ENCODE measurements at places on chromosomes 11 and 22. TPM values are rescaled to one million over a fixed set of nuclear protein-coding genes. Genes with fewer than 3 reads are reported as not detected.
A peak's percentile ranks its signal among the peaks of the same experiment; 100 is the strongest.

- no peaks in the 10 kb centered on the region for H3K27me3 ChIP-seq
- no peak for DNase-seq
- no peak overlapping the region for H3K27ac ChIP-seq
- H3K4me1 ChIP-seq: no peaks in the 10 kb centered on the region
- no peaks in the 10 kb centered on the region for H3K36me3 ChIP-seq
Measured at GRCh38 chr11:102800767-102801166, 2.8 kb upstream of the MMP1 start.

- H3K4me3 ChIP-seq: no peak overlapping the region
- no peaks in the 10 kb centered on the region for H3K4me1 ChIP-seq
- no peak overlapping the region for H3K27ac ChIP-seq
- no peaks in the 10 kb centered on the region for H3K36me3 ChIP-seq
- H3K27me3 ChIP-seq: no peaks in the 10 kb centered on the region
- DNase-seq: no peak
Measured at GRCh38 chr22:28373831-28374230, 305.8 kb downstream of the TTC28 start.

The APOA4 gene
- not detected for total RNA-seq

The CTSD gene
- 887 TPM for total RNA-seq

DNA sequence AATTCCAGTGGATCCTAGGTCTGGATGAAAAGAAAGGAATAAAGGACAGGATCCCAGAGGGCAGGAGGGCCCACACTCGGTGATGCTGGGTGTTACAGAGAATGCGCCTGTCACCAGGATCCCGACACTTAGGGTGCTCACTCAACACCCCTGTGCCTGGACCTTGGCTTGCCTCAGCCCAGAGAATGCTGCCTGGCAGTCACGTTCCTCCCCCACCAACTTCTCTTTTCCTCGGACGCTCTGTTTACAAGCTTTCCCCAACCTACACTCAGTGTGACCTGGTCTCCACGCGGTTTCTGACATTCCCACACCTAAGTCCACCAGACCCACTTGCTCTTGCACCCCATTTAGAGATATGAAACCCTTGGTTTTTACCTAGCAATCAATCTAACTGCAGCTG, 38.0 kb upstream of the ETS1 start:
- H3K36me3 ChIP-seq: no peaks in the 10 kb centered on the region
- no peak for DNase-seq
- no peak overlapping the region for H3K27ac ChIP-seq
- no peaks in the 10 kb centered on the region for H3K4me1 ChIP-seq
- no peak overlapping the region for H3K4me3 ChIP-seq

GRCh38 chr11:120420572-120420971, 84.4 kb downstream of the ARHGEF12 start:
- H3K27me3 ChIP-seq: no peaks in the 10 kb centered on the region
- no peak overlapping the region for H3K27ac ChIP-seq
- H3K36me3 ChIP-seq: no peaks in the 10 kb centered on the region
- DNase-seq: no peak
- no peaks in the 10 kb centered on the region for H3K4me1 ChIP-seq

DNA sequence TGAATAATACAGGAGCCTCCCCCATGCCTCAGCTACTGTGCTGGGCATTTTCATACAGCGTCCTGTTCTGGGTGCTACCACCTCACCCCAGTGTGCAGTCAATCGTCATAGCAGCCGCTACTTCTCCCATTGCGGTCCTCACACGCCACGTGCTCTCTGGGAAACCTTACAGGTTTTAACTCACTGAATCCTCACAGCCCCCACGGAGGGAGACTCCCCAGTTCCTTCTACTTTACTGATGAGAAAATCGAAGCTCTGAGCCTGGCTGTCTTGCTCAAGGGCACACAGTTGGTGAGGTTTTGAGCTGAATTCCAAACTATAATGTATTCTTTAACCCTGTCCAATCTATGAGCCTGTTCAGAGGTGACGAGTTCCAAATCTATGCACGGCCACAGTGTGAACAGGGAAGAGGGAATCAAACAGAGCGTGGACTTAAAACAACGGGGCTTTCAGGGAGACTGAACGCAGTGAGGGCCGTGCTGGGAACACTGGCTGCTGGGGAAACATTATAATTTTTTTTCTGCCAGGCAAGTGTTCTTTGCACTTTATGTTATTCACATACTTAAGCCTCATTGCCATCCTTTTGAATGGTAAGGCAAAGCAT, 421.5 kb downstream of the BRD1 start:
- H3K4me1 ChIP-seq: no peaks in the 10 kb centered on the region
- no peak for DNase-seq
- no peaks in the 10 kb centered on the region for H3K36me3 ChIP-seq
- no peak overlapping the region for H3K4me3 ChIP-seq
- no peak overlapping the region for H3K27ac ChIP-seq

DNA sequence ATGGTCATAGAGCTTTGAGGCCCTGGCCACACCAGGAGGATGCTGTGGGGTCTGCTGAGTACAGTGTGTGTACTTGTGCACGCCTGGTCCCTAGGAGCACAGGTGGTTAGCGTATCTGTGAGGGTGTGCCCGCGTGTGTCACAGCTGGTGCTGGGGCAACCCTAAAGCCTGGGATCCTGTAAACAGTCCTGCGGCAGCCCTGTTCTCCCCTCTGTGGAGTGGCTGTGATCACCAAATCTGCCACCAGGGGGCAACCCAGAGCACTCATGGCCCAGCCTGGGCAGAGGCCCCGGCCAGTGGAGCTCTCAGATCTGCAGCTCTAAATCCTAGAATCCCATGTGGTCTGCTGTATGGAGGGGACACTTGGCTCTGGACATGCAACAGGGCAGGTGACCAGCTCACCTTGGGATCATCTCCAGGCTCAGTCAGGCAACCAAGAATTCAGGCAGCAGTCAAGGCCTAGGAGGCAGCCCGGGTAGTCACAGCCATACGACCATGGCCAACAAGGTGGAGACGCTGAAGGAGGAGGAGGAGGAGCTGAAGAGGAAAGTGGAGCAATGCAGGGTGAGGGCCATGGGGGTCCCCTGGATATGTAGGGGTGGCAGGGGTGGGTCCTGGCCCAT, 3.9 kb downstream of the SH3BP1 start:
- peaks cover 17% of the 10 kb centered on the region for H3K4me1 ChIP-seq
- DNase-seq: peak; percentile 93
- H3K36me3 ChIP-seq: peaks cover 12% of the 10 kb centered on the region
- peak overlapping the region; percentile 79 for H3K27ac ChIP-seq
- H3K4me3 ChIP-seq: no peak overlapping the region
- no peaks in the 10 kb centered on the region for H3K27me3 ChIP-seq

DNA sequence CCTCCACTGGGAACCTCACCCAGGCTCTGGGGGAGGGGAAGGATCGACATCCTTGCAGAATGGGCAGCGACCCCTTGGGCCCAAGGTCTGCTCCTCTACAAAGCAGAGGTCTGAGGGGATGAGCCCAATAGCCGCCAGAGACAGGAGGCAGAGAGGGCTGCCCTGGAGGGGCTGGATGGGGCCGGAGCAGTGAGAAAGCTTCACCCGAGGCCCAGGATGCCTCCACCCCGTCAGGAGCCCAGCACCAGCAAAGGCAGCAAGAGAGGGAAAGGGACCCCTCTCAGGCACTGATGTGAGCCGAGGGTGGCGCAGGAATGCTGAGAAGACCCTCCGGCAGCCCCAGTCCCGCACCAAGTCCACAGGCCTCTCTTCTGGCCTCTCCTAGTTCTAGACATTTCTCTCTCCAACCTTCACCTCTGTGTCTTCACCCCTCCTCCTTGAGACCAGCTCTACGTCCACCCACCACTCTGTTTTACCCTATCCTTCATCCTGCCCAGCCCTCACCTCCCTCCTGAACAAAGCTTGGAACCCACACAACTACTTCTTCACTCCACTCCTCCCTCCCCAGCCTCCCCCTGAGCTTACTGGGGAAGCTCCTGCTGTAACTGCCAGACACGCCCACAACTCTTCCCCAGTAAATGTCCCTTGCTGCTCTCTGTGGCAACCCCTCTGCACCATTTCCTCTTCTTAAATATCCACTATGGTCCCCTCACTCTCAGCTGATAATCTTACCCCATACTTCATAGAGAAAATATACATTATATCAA, 131.9 kb downstream of the MPPED1 start:
- no peak overlapping the region for H3K27ac ChIP-seq
- H3K4me3 ChIP-seq: no peak overlapping the region
- H3K4me1 ChIP-seq: no peaks in the 10 kb centered on the region
- no peaks in the 10 kb centered on the region for H3K27me3 ChIP-seq

GRCh38 chr11:130547761-130548490, 99.5 kb downstream of the ADAMTS15 start:
- no peak overlapping the region for H3K4me3 ChIP-seq
- no peaks in the 10 kb centered on the region for H3K27me3 ChIP-seq
- no peak overlapping the region for H3K27ac ChIP-seq
- DNase-seq: no peak
- no peaks in the 10 kb centered on the region for H3K4me1 ChIP-seq
- no peaks in the 10 kb centered on the region for H3K36me3 ChIP-seq

The PPP2R5B gene
- 36.1 TPM for total RNA-seq

DNA sequence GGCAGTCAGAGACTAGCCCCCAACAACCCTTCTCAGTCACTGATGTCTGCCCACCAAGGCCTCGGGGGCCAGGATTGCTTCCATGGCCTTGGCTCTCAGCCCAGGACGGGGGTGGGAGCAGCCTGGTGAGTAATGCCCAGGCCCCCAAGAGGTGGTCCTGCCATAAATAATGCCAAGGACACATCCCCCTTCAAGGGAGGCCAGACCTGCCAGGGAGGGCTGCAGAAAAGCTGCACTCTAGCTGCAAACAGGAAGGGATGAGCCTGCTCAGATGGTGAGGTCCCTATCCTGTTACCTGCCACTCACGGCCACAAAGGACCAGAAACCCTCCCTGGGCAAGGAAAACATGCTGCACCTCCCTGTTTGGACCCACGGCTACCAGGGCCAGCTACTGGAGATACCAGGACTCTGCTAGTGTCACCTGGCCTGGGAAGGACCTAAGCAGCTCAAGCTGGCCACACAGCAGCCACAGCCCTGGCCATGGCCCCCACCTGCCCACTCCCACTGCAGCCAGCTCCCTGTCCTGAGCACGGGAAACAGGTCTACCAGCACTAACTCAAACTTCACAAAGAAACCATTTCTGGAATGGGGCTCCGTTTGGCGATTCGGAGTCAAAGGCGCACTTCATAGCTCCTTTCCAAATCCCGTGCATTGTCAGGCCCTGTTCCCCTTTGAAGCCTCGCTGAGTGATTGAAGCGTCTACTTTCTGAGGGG, 12.1 kb downstream of the GNB1L start:
- H3K27ac ChIP-seq: no peak overlapping the region
- DNase-seq: no peak
- no peaks in the 10 kb centered on the region for H3K4me1 ChIP-seq
- H3K36me3 ChIP-seq: no peaks in the 10 kb centered on the region

GRCh38 chr11:14898906-14899305, 6.9 kb upstream of the CYP2R1 start:
- H3K27ac ChIP-seq: no peak overlapping the region
- no peak for DNase-seq
- no peaks in the 10 kb centered on the region for H3K36me3 ChIP-seq

The ZNF280B gene
- total RNA-seq: 0.96 TPM

DNA sequence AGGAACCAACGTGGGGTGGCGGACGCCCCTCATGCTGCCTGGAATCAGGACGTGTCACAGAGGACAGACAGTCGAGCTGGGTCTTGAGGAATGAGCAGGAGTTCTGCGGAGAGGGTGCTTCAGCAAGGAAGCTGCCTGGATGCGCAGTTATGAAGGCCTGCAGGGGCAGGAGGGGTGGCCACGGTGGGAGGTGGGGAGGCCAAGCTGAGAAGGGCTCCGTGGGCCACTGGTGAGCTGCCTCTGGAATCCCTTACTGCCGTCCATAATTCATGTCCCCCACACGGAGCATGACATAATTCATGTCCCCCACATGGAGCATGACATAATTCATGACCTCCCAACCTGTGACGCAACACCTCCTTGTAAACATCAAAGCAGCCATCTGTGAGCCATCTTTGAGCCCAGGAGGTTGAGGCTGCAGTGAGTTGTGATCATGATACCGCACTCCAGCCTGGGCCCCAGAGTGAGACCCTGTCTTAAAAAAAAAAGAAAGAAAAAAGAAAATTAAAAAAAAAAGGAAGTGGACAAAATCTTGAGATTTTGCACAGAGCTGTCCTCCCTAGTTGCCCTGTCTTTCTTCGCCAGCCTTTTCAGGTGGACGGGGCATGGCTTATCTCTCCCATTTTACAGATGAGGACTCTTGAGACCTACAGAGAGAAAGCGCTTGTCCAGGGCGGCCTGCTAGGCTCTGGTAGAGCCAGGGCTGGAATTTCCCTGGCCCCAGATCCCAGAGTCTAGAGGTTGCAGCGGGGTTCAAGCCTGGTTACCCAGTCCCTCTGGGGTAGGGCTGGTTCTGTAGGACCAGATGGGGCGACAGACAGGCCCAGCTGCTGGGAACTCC, 24.3 kb upstream of the PICK1 start:
- no peak for DNase-seq
- H3K36me3 ChIP-seq: no peaks in the 10 kb centered on the region
- H3K4me3 ChIP-seq: no peak overlapping the region
- H3K27ac ChIP-seq: no peak overlapping the region

DNA sequence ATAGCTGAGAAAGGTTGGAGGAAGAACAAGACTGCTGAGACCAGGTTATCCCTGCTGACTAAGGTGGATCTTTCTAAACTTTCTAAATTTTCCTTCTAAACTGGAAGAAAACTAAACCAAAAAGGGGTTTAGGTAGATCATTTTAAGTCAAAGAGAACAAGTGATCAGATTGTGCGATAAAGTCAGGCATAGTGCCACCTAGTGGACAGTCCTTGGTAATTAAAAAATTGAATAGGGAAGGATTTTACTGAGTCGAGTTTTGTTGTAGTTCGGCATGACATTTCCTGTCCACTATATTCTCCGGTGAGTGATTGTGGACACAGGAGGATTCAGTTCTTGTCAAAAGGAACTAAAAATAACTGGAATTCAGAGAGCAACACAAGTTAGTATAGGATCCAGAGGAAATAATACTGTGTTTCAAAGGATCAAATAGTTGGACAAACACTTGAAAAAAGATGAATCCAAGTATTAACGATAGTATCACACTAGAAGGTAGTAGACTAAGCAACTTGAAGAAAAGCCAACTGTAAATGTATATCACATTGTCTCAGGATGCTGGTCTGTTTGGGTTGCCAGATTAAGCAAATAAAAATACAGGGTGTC, 1236.4 kb downstream of the FAM181B start:
- DNase-seq: peak; percentile 22
- H3K4me1 ChIP-seq: no peaks in the 10 kb centered on the region
- no peak overlapping the region for H3K4me3 ChIP-seq
- H3K36me3 ChIP-seq: no peaks in the 10 kb centered on the region
- H3K27me3 ChIP-seq: no peaks in the 10 kb centered on the region
- H3K27ac ChIP-seq: no peak overlapping the region

The HYOU1 gene
- 120 TPM for total RNA-seq

The FOLR3 gene
- not detected for total RNA-seq

Data from colonic mucosa (tissue), 4 donors.